ENCODE measurements at places on chromosomes 7 and 10. TPM values are rescaled to one million over a fixed set of nuclear protein-coding genes. Genes with fewer than 3 reads are reported as not detected.

DNA sequence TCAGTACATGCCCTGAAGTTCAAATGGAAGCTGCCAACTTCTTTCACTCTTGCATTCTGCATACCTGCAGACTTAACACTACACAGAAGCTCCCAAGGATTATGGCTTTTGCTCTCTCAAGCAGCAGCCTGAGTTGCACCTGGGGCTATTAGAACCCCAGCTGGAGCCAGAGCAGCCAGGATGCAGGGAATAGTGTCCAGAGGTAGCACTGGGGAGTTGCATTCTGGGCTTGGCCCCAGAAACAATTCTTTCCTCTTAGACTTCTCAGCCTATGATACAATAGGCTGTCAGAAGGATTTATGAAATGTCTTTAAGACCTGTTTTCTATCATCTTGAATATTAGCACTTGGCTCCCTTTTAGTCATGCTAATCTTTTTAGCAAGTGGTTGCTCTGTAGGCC lies 886.7 kb upstream of the GHITM start:
- DNase-seq = no peak

GRCh38 chr7:33251301-33251700 lies 121.9 kb downstream of the BBS9 start:
- DNase-seq = peak; percentile 65

VIPR2 gene
- not detected for total RNA-seq

GRCh38 chr7:99558306-99559174 lies at the start of gene ZNF655:
Gene ZNF655 (plus strand): TSS chr7:99558642. CDS start chr7:99560560, 1,918 bp downstream.
- peak; percentile 88 for DNase-seq

WNT8B gene
- not detected for total RNA-seq

DNA sequence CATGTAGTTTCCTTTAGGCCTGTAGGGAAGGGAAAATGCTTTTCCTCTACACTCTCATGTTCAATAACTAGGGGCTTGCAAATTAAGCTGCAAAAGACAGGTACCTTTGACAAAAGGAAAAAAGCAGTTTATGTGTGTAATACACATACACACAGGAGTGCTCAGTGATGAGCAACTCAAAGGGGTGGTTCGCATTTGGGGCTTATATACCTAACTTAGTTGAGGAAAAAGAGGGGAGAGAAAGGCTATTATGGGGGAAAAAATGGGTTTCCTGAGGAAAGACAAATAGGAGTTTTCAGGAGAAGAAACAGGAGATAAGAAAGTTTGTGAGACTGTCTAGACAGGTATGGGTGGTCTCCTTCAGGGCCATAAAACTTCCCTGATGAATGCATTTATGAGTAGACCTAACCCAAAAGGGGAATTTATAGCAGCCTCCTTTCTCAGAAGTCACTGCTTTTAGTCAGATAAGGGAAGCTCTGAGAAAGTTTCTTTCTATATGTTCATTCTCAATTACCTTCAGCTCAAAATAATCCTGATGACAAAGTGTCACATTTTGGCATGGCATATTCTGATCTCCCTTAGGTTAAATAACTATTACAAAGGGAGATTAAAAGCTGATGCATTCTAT lies 55.2 kb upstream of the EZH2 start:
- DNase-seq = no peak

Measured in Caki2 (cell line).